ENCODE measurements at places on chromosomes 3 and 15.

GRCh38 chr3:74676-75243 is 121.8 kb upstream of the CHL1 start:
- no peak for DNase-seq

DNA sequence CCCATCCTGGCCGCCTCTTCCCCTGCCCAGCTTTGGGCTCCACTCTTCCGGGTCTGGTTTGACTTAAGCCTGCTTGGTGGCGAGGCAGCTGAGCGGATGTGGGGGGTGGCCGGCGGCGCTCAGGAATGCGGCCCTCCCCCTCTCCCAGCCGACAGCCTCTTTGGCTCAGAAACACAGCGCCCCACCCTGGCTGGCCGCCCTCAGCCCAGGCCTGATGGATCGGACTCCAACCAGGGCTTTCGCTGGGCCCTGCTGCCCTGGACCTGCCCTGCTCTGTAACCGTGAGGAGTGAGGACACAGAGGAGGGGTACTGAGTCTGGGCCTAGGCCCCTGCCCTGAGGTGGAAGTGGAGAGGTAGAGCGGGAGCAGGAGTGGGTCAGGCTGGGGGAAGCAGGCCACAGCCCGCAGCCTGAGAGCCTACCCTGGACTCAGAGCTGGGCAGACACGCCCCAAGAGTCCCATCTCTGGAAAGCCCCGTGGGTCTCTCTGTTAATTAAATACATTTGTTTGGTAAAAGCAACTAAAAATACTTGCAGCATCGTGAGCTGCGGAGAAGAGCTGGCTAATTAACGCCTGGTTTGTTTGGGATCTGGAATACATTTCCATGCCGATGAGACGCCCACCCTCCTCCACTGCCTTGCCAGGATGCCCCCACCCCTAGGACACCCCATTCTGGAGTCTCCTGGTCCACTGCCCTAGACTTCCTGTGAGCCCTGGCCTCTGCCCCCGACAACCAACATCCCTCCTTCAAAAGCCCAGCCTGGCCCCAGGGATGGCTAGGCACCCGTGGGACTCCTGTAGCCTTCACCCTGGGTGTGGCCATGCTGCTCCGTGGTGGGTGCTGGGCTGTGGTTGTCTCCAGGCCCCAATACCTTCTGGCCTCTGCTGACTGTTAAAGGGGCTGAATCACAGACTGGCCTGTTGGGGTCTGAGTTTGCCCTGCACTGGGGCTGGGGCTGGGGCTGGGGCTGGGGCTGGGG is 19.6 kb downstream of the PLXNA1 start:
- DNase-seq = peak; percentile 94

- DNase-seq = no peak
Observed at GRCh38 chr15:67109141-67110034, 44.0 kb downstream of the SMAD3 start.

- DNase-seq = no peak
Observed at GRCh38 chr3:159751146-159751545, 237.5 kb upstream of the IL12A start.

DNA sequence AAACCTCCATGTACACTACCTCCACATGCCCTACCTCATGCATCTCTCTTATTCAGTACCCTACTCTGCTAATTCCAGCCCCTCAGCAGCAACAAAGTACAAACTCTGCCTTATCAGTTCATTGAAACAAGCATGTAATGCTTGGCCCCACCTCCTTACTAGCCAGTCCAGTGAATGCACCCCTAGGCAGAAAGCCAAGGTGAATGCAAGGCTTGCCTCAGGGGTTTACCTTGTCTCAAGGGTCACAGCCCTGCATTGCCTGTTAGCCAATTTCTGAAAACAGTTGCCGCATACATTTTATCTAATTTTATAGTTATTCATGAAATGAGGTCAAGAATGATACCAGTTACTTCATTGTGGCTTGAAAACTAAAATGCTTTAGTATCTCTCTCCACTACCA is 576.4 kb downstream of the FHIT start:
- no peak for DNase-seq

- no peak for DNase-seq
Observed at GRCh38 chr15:31522028-31522427, 195.4 kb downstream of the KLF13 start.

DNA sequence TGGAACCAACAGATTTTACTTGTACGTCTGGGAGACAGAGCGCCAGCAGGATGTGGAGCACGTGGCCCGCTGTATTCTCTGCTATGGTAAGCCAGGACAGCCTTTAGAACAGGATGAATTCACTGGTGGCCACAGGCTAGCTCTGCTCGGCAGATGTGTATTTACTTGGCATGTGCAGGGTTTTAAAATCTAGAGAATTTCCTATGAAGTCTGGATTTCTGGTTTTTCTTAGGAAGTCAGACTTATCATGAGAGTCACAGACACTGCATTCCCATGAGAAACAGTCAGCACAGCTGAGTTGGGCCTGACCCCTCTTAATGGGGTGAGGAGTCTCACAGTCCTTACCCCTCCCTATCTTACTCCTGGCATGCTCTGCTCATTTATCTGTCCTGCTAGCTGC is 84.6 kb upstream of the COL6A5 start:
- DNase-seq = no peak

- DNase-seq = no peak
Observed at GRCh38 chr3:12921736-12922135, 80.4 kb upstream of the RPL32 start.

GRCh38 chr15:40618023-40618422 is 24.0 kb downstream of the KNL1 start:
- no peak for DNase-seq

DNA sequence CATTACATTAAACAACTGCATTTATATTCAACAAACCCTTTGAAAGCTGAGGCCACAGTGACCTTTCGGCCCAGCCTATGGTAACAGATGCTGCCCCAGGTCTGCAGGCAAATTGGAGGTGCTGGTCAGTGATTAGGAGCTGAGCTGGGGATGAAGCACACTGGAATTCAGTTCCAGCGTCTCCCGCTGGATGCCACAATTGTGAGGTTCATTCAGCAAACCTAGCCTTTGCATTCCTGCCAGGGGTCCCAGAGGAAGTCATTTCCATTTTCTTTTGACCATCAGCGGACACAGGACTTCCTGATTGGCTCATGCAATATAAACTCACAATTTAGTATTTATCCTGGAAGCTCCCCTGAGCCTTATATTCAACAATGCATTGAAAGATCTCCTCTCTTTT is 89.5 kb downstream of the IL20RB start:
- DNase-seq = no peak

DNA sequence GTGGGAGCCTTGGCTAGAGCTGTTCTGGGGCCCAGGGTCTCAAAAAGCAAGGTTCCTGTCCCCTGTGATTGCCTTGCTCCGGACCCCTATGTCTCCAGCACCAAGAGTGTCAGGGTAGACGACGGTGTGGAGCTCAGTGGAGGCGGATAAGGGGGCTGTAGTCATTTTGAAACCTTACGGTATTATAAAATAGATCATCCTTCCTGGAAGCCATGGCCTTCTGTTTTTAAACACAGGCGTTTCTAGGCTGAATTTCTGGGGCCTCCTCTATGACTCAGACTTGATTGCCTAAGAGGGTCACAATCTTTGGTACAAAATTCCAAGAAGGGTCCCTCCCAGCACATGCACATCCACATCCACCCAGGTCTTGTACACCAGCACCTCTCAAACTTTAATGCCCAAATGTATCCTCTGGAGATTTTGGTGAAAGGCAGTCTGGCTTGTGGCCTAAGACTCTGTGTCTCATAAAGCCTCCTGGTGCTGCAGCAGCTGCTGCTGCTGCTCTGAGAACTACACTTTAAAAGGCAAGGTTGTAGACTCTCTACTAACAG is 70.5 kb upstream of the XCR1 start:
- no peak for DNase-seq

DNA sequence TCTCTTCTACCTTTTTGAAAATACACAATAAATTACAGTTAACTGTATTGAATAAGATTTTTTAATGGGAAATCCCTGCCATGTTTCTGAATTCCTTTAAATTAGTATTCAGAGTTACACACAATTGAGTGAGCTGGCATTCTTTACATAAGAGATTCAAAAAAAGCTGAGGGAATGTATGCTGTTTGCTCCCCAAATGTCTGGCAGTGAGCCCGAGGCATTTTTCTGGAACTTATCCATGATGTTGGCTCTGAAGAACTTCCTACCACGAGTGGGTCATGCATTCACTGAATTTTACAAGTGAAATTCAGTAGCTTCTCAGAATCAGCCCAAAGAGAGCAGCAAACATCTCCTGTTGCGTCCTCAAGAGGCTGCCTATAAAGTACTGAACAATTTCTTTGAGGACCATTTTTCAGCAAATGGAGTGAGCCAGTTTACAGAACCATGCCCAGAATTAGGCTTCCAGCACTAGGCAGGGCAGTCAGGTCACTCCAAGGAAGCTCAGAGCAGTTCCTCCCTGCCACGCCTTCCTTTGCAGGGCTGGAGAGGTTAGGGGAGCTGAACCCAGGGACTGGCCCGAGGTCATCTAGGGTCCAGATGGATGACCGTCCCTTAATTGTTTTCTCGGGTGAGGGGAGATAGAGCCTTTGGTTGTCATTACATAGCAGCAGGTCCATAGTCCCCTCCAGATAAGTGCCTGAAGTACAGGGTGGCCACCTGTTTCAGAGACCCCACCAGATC is 21.2 kb downstream of the GABRA5 start:
- no peak for DNase-seq

DNA sequence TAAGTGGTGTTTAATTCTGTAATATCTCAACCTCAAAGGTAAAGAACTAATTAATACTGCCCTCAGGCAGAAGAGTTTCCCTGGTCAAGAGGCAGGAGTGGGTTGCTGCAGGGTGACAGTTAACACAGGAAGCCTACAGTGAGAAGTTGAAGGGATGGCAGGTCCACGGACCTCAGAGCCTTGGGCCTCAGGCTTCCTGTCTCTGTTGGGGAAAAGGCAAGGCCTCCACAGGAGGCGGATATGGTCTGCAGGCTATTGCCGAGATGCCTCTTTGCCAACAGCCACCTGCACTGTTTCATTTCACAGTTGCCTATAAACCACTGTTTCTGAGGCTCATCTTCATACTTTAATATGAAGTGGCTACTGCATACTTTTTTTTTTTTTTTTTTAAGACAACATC is 33.3 kb upstream of the RPN1 start:
- no peak for DNase-seq

- DNase-seq = no peak
Observed at GRCh38 chr3:42056840-42057239, 34.3 kb upstream of the TRAK1 start.

- DNase-seq = no peak
Observed at GRCh38 chr3:138377804-138378203, 29.4 kb downstream of the MRAS start.

DNA sequence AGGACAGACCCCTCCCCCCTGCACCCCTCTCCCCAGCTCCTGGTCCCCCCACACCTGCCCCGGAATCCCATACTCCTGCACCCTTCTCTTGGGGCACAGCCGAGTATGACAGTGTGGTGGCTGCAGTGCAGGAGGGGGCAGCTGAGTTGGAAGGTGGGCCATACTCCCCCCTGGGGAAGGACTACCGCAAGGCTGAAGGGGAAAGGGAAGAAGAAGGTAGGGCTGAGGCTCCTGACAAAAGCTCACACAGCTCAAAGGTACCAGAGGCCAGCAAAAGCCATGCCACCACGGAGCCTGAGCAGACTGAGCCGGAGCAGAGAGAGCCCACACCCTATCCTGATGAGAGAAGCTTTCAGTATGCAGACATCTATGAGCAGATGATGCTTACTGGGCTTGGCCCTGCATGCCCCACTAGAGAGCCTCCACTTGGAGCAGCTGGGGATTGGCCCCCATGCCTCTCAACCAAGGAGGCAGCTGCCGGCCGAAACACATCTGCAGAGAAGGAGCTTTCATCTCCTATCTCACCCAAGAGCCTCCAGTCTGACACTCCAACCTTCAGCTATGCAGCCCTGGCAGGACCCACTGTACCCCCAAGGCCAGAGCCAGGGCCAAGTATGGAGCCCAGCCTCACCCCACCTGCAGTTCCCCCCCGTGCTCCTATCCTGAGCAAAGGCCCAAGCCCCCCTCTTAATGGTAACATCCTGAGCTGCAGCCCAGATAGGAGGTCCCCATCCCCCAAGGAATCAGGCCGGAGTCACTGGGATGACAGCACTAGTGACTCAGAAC is 9.8 kb downstream of the MAP1A start:
- DNase-seq = no peak

DNA sequence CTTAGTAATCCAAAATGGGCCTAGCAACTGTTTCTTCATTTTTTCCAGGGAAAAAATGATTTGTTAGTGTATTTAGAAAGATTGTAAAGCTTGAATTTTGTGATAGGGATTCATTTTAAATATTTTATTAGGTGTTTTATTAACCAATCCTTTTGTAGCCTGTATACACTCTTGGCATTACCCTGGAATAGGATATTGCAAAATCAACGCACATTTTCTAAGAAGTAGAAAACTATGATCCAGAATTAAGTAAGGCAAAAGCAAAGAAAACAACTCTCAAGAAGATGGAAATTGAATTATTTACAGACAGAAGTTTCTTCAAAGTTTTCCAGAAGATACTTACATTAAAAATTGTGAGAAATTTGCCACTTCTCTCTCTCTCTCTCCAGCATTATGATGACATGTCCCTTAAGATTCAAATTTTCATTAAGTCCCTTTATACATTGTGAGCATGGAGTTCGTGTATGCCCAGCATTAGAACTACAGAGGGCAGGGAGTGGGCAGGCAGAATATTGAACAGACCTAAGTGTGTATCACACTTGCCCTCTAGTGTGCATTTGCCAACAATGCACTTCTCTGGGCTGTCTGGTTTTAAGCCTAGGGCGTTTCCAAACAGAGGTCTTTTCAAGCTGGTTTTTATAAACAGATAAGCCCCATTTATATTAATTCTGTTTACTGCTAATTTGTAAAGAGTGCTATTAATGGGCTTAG is 28.5 kb upstream of the CMSS1 start:
- DNase-seq = no peak

Data from coronary artery (tissue), 2 donors.